Kidney epithelial cell (primary cell): ENCODE measurements at places on chromosomes 16 and 17. TPM values are rescaled to one million over a fixed set of nuclear protein-coding genes. Genes with fewer than 3 reads are reported as not detected.

The WDR90 gene
- 17.0 and 21.0 TPM in 2 replicates for total RNA-seq

GRCh38 chr17:69269131-69269998, 40.7 kb upstream of the ABCA10 start:
- DNase-seq: no peak

The DDX42 gene
- 55.1 and 55.7 TPM in 2 replicates for total RNA-seq

DNA sequence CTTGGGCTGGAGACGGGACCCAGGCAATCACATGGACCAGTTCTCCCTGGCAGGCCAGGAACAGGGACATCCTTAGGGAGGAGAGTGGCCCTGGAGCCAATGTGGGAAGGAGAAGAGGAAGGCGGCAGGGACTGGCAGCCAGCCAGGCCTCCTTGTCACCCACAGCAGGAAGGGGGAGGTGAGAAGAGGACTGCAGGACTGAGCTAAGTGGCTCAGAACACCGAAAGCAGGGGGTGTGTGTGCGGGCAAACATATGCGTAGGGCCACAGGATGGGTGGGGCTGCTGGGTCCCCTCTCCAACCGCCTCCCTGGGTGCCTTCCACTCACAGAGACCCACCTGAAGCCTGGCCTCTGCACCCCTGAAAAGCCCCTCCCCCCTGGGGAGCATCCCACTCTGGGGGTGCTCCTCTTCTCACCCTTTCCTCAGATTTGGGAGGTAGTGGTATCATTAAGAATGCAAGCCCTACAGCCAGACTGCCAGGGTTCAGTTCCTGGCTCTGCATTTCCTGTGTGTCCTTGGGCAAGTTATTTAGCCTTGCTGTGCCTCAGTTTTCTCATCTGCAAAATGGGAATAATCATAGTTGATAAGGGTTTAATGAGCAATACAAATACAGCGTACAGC, 8.1 kb downstream of the PNMT start:
- no peak for DNase-seq

DNA sequence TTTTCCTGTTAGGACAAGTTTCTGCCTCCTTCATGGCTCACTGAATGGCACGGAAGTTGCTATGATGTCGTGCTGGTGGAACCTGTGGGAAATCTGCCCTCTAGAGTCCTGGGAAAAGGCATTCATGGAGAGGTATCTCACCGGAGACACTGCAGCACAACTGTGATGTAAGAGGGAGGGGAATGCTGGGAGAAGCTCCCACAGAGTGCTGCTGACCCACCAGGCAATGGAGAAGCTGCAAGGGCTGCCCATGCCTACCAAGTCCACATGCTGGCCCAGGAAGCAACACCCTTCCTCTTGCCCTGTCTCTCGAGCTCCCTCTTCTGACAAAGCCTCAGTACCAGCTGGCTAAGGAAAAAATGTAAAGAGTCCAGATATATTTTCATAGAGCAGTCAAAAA, 45.2 kb upstream of the SLC5A11 start:
- peak; percentile 39 for DNase-seq

DNA sequence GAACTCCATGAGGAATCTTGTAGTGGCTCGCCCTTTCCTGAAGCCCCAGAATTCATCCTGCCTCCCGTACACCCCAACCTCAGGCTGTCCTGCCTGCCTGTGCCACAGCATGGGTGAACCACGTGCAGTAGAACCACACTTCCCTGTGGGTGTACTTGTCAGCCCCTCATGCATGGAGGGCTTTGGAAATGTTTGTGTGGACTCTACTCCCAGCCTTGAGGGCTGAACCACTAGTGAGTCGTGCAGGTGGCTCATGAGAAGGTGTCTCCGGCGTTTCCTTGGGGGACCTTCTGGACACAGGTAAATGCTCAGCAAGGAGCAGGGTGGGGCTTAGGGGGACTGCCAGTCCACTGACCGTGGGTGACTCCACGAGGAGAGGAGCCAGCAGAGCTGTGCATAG, 58.7 kb upstream of the ADORA2B start:
- DNase-seq: no peak
